ENCODE measurements at places on chromosomes 12 and 14. TPM values are rescaled to one million over a fixed set of nuclear protein-coding genes. Genes with fewer than 3 reads are reported as not detected.

Gene FGF23
- 0.09 TPM for polyA plus RNA-seq

Gene SMOC1
- polyA plus RNA-seq = 7.4 TPM

DNA sequence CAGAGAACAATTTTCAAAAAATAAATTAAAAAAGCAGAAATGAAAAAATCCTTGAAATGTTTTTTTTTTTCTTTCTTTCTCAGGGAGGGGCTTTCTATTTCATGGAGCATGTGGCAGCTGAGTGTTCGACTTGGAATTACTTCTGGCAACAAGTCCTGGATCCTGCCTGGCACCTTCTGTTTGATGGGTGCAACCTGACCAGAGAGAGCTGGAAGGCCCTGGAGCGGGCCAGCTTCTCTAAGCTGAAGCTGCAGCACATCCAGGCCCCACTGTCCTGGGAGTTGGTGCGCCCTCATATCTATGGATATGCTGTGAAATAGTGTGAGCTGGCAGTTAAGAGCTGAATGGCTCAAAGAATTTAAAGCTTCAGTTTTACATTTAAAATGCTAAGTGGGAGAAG lies 22.5 kb upstream of the HIGD1C start:
- no peak for DNase-seq

GRCh38 chr14:50608302-50608851 lies 48.4 kb downstream of the ATL1 start:
- peak; percentile 91 for DNase-seq

Gene LRTM2
- polyA plus RNA-seq = 0.55 TPM

Gene TNFAIP2
- 51.8 TPM for polyA plus RNA-seq

Gene ANKRD33
- polyA plus RNA-seq = 0.18 TPM

GRCh38 chr12:34298176-34298970 lies 276.1 kb downstream of the ALG10 start:
- no peak for DNase-seq

Gene ARHGEF40
- 66.8 TPM for polyA plus RNA-seq

- DNase-seq = no peak
These were observed 18.8 kb downstream of the SLC35F4 start for GRCh38 chr14:57847096-57847495.

- DNase-seq = no peak
These were observed 48.7 kb downstream of the SETD3 start for GRCh38 chr14:99431986-99432385.

DNA sequence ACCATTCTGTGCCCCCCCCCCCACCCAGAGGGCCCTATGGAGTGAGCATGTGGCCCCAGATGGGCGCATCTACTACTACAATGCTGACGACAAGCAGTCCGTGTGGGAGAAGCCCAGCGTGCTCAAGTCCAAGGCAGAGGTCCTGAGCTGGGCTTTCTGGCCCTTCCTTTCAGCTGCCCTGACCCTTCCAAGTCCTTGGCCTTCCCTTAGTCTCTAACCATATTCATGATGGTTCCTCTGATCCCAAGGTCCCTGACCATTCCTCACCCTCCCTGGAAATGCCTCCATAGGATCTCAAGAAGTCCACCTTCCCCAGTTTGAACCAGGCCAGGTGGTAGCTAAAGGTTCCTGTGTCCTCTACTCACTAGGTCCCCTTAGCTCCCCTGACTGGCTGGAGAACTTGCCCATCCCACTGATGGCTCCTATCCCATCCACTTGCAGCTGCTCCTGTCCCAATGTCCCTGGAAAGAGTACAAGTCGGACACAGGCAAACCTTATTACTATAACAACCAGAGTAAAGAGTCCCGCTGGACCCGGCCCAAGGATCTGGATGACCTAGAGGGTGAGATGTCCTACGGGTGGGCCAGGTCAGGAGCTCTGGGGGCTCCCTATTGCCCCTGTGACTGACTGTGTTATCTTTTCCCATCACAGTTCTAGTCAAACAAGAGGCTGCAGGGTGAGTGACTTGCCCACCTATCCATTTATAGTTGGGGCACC lies 9.8 kb downstream of the PRPF40B start:
- DNase-seq = no peak

DNA sequence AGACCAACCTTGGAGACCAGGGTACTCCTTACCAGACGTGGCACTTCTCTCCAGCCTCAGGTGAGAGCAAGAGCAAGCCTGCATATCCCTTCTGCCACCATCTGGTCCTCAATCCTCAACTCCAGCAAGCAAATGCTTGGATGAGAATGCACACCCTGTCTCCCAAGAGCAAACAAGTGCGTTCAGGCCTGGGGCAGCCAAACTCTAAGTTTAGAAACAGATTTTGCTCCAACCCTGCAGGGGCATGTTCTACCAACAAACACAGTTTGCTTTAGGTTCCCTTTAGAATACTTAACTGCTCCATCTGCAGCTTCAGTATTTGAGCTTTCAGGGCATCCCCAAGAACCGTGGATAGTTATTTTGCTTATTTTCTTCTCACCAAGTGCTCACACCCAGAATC lies 55.9 kb upstream of the FICD start:
- no peak for DNase-seq

- DNase-seq = peak; percentile 77
These were observed 3.6 kb downstream of the TNFAIP2 start for GRCh38 chr14:103126873-103127304.

DNA sequence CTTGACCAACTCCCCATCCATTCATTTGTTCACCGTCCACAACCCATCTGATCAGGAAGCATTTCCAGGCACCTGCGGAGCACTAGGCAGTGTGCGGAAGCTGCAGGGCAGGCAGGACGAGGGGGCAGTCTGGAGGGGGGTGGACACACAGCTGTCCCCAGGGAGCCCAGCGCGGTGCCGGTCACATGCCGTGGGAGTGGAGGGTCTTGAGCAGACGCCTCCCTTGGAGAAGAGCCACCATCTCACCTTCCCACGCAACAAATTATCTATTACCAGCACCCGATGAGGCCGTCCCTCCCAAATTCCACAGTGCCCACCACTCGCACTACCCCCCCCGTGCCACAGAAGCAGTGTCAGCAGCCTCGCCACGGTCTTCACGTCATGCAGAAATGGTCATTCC lies 10.8 kb downstream of the DLK1 start:
- no peak for DNase-seq

Gene SERPINA6
- polyA plus RNA-seq = not detected

Gene AEBP2
- 34.2 TPM for polyA plus RNA-seq

Gene ATP2B1
- polyA plus RNA-seq = 84.7 TPM

GRCh38 chr12:639988-640387 lies 23.3 kb downstream of the NINJ2 start:
- no peak for DNase-seq

DNA sequence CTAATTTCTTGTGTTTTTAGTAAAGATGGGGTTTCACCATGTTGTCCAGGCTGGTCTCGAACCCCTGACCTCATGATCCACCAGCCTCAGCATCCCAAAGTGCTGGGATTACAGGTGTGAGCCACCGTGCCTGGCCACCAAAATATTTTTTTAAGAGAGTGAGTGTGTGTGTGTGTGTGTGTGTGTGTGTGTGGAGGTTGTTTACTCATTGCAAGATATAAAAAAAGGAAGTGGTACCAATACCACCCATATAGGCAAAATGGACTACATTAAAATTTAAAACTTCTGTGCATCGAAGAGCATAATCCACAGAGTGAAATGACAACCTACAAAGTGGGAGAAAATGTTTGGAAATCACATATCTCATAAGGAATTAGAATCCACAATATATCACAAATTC lies 15.5 kb upstream of the CLEC2A start:
- DNase-seq = no peak

Gene NELL2
- 1.5 TPM for polyA plus RNA-seq

Gene GPRC5A
- polyA plus RNA-seq = 1.5 TPM

Gene TC2N
- polyA plus RNA-seq = 5.5 TPM

Gene PTPRQ
- 1.6 TPM for polyA plus RNA-seq

Gene TESPA1
- polyA plus RNA-seq = 1.4 TPM

GRCh38 chr14:68328509-68328908 lies 464.4 kb downstream of the ZFP36L1 start:
- no peak for DNase-seq
